ENCODE measurements at places on chromosomes 7 and 10.

GRCh38 chr10:95542761-95543160 lies 18.4 kb downstream of the SORBS1 start:
- no peak for DNase-seq

- DNase-seq = no peak
Measured at GRCh38 chr7:14480281-14480680, 422.3 kb downstream of the DGKB start.

- DNase-seq = no peak
Measured at GRCh38 chr7:604884-605531, 85.4 kb upstream of the PDGFA start.

- no peak for DNase-seq
Measured at GRCh38 chr7:20519645-20520044, 95.8 kb upstream of the ABCB5 start.

GRCh38 chr7:130324306-130324943 lies 20.2 kb upstream of the CPA5 start:
- peak; percentile 20 for DNase-seq

DNA sequence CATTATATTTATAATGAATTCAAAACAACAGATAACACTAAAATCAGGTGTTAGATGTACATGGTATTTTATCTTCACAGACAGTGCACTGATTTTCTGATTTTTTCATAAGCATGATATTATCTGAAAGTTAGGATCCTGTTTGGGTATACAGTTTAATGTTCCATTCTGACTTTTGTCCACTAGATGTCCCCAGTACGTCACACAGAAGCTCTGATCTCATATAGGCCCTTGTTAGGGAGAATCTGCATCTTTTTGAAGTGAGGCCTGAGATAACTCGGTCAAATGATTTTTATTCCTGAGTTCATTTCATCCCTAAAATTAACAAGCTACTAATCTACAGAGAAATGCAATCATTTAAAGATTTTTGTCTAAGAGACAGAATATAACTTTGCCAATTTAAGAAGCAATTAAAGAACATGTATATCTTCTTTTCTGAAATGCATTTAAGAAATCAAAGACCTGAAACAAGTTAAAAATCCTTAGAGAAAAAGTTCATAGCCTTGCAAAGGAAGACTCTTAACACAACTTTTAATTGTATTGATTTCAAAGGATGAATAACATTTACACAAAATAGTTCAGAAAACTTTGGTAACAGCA lies 72.0 kb upstream of the TES start:
- peak; percentile 56 for DNase-seq

DNA sequence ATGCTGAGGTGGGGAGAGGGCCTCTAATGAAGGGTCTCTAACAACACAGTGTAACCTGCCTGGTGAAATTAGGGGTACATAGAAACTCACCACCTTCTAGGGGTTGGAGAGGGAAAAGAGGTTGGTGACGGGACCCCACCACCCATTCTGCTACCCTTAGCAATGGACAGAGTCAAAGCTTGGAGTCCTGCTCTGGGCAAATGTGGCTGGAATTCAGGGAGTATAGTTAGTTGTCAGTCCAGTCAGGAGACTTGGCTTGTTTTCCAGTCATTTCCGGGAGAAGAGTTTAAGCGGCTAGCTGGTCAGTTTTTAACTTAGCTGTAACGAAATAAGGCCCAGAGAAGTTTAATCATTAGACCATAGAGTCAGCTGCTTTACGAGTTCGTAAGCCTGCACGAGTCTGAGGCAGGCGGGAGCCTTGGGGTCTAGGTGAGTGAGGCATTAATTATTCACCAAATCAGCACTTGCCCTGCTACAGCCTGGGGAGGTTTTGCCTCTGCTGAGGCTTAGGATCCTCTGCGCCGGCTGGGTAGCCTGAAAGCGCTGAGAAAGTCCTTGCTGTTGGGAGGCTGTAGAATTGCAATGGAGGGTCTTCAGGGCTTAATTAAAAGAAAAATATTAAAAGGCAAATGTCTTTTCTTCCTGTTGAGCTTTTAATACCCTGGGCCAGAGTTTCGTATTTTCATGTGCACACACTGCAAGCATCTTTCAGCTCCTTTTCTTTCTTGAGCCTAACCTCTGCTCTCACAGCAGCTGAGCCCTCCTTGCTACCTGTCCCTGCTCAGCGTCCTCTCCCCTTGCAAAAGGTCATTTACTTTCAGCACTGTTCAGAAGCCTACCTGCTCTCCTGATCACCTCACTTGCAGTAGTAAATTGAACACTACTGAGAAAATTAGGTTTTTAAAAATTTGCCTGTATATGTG lies 1.5 kb upstream of the LAMB1 start:
- peak; percentile 83 for DNase-seq

- DNase-seq = no peak
Measured at GRCh38 chr10:20271490-20271889, 455.3 kb downstream of the PLXDC2 start.

DNA sequence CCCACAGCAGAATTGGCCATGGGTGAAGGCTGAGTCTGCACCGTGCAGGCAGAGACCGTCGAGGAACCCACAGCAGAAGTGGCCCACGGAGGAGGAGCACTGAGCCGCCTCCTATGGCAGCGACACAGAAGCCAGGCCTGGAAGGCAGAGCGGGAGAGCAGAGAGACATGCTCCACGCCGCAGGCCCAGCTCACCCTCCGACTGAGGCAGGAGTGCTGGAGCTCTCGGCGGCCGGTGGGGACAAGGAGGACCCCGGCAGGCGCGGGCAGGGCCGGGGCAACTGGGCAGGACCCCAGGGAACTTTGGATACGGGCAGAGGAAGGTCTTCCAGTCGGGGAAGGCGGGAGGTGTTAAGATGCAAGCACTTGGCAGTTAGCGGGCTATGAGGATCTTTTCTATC lies 420.4 kb downstream of the DNAJB6 start:
- no peak for DNase-seq

GRCh38 chr10:47095848-47096612 lies 184.8 kb downstream of the PTPN20 start:
- DNase-seq = no peak

DNA sequence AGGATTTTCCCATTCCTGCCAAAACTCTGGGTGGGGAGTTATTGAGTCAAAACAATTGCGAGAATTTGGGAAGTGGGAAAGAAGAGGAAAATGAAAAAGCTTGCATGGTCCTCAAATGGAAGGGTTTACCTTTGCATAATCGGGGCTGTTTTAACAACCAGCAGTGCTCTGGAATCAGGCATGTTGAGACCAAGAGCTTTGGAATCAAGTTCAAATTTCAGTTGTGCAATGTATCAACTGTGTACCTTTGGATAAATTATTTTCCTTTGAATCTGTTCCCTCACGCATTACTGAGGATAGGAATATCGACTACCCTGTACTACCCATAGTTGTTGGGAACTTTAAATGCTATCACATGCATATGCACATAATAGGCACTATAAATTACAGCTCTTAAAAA lies 205.5 kb downstream of the JCAD start:
- no peak for DNase-seq

- peak; percentile 60 for DNase-seq
Measured at GRCh38 chr7:129332254-129333035, 101.8 kb upstream of the STRIP2 start.

- peak; percentile 62 for DNase-seq
Measured at GRCh38 chr10:93081834-93082233, 8.1 kb downstream of the CYP26A1 start.

DNA sequence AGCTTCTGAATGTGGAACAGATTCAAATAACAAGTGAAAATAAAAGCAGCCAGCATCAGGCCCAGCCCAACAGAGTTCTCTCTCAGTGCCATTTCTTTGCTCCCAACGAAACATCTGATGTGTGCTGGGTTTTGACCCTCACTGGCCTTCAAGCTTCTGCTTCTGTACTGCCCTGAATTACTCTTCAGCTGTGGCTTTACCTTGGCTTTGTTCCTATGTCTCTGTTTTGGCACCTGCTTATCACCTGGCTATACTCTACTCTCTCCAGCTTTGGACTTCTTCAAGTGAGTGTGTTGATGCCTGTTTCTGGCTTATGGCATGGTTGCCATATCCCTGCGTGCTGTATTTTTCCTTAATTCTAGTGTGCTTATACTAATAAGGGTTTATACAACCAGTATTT lies 768.3 kb downstream of the SORCS1 start:
- no peak for DNase-seq

- no peak for DNase-seq
Measured at GRCh38 chr10:76000550-76000949, 569.1 kb downstream of the LRMDA start.

- DNase-seq = peak; percentile 53
Measured at GRCh38 chr7:138258197-138258559, 181.9 kb downstream of the AKR1D1 start.

DNA sequence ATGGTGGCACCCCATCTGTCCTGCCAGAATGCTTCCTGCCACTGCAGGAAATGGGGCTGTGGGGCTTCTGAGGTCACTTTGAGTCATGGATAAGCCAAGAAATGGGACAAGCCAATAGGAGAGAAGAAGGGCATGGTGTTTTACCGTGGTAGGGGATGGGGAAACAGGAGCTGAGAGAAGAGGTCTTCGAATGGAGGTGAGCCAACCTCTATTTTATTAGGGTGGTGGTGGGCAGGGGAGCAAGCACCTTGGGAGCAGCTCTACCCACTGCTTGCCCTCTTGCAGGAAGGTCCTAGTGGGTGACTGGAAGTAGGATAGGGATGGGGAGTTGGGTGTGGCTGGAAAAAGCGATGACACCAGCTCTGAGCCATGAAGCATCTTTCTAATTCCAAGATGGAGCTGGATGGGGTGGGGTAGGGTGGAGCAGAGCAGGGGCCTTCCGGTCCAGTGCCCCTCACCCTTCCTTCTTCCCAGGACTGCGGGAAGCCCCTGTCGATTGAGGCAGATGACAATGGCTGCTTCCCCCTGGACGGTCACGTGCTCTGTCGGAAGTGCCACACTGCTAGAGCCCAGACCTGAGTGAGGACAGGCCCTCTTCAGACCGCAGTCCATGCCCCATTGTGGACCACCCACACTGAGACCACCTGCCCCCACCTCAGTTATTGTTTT lies 9.1 kb downstream of the ZYX start:
- DNase-seq = no peak

GRCh38 chr7:15581352-15581951 lies 19.6 kb upstream of the AGMO start:
- no peak for DNase-seq

DNA sequence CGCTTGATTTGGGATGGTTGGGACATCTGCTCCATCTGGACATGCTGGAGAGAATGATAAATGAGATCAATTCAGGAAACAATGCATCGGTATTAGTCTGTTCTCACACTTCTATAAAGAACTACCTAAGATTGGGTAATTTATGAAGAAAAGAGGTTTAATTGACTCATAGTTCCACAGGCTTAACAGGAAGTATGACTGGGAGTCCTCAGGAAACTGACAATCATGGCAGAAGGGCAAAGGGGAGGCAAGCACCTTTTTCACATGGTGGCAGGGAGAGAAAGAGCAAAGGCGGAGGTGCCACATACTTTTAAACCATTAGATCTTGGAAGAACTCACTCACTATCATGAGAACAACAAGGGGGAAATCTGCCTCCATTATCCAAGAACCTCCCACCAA lies 16.8 kb upstream of the TSPAN12 start:
- DNase-seq = no peak

DNA sequence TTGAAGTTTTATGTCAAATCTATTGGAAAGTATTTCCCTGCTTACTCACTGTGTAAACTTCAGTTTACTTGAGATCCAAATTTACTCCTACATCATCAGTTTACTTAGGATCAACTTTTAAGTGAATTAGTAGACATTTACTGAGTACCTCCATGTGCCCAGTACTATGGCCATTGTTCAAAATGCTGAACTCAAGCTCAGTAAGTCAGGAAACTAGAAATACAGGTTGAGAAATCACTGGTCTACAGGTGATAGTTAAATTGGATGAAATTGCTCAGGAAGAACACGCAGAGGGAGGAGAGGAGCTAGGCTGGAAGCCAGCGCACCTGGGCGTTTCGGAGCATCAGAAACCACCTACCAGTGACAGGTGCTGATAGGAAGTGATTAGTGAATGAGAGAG lies 25.5 kb upstream of the EBLN1 start:
- DNase-seq = no peak

DNA sequence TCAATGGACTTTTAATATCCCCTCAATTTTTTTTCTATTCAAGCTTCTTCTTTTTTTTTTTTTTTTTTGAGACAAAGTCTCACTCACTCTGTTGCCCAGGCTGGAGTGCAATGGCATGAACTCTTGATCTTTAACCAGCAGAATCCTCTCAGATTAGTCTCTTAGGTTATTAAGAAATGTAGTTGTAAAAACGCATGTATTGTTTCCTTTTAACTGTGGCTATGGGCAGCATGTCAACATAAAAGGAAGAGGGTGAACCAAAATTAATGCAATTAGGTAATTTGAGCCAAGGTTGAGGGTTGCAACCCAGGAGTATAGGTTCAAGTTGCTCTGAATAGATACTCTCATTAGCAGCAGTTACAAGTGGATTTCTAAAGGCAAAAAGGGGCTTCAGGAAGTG lies 4.3 kb upstream of the GSTO1 start:
- no peak for DNase-seq

GRCh38 chr10:44293842-44294241 lies 91.1 kb downstream of the CXCL12 start:
- DNase-seq = peak; percentile 83

DNA sequence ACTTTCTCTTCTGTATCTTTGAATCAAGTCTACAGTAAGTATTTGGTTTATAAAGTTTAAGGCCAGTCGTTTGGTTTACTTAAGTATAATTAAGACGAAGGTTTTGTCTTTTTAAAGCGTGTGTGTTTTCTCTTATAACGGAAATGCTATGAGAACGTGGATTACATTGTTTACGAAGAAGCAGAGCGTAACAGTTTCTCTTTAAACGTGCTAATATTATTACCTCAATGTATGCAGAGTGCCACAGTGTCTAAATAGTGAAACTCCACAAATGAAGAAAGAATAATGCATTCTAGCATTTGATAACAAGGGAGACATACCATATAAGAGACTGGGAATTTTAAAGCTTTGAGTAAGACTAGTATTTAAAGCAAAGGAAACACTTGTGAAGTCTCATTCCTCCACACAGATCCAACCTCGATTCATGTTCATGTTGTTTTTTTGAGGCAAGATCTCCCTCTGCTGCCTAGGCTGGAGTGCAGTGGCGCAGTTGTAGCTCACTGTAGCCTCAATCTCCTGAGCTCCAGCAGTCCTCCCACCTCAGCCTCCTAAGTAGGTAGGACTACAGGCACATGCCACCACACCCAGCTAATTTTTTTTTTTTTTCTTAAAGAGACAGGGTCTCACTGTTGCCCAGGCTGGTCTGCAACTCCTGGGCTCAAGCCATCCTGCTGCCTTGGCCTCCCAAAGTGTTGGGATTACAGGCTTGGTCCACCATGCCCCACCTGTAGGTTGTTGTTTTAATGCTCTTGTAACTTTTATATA lies 75.1 kb downstream of the ANKRD61 start:
- peak; percentile 23 for DNase-seq

- peak; percentile 78 for DNase-seq
Measured at GRCh38 chr10:119680050-119680449, 28.9 kb downstream of the BAG3 start.

DNA sequence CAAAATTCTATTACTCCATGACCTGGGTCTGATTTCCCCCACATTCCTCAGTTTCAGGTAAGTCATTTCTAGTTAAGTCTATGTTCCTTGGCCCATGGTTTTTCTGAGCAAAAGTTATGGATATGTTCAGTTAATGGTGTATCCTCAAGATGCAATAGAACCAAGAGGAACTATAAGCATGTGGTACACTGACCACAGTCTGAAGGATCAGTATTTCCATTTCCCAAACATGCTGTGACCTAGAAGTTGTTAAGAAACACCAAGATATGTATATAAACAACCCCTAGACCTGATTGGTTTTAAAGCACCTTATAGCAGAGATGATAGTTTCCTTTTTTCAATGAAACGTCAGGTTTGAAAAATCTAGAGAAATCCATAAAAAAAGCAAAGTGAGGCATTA lies 94.2 kb upstream of the ABCB5 start:
- no peak for DNase-seq

GRCh38 chr7:1703441-1703840 lies 33.4 kb downstream of the ELFN1 start:
- no peak for DNase-seq

Data from astrocyte (in vitro differentiated cells and primary cell).